Peyer's patch (tissue), 4 donors: ENCODE measurements at places on chromosomes 1 and 21. TPM values are rescaled to one million over a fixed set of nuclear protein-coding genes. Genes with fewer than 3 reads are reported as not detected.

Gene RCC2
- 40.7 TPM for total RNA-seq

Gene ATAD3C
- not detected for total RNA-seq

DNA sequence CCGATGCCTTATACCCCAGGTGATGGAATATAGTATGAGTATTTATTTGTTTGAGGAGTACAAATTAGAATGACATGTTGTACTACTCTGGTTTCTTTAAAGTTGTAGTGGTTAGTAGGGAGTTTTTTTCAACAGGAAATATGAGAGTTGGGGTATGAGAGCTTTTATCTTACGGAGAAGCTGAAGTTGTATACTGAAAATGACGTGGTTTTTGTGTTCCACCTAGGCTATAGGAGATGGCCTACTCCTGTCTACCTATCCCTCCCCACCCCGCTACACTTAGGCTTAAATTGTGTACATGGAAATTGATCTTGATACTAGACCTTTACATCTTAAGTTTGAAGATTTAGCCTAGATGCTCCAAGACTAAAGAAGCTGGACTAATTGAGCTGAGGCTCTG is 6.8 kb upstream of the HAX1 start:
- no peak for DNase-seq

- DNase-seq: no peak
These were observed 71.8 kb upstream of the ECE1 start for GRCh38 chr1:21362096-21362495.

DNA sequence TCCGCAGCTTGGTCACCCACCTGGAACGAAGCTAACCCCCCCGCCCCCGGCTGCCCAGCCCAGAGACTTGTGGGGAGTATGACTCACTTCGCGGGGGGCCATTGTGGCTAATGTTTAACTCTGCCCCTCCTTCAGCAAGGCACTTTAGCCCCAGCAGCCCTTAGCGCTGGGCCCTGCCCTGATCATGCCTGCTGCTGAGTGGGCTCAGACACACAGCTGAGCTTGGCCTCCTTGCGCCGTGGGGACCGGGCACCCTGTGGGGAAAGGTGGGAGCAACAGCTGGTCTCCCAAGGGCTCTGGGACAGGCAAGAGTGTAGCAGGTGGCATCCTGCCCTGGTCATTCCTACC is 6.3 kb upstream of the LAD1 start:
- DNase-seq: no peak
